Epithelial cell of proximal tubule (primary cell): ENCODE measurements at places on chromosomes 3 and 15.
A peak's percentile ranks its signal among the peaks of the same experiment; 100 is the strongest.

GRCh38 chr3:49593041-49593440 lies 38.8 kb downstream of the BSN start:
- DNase-seq, result no peak

DNA sequence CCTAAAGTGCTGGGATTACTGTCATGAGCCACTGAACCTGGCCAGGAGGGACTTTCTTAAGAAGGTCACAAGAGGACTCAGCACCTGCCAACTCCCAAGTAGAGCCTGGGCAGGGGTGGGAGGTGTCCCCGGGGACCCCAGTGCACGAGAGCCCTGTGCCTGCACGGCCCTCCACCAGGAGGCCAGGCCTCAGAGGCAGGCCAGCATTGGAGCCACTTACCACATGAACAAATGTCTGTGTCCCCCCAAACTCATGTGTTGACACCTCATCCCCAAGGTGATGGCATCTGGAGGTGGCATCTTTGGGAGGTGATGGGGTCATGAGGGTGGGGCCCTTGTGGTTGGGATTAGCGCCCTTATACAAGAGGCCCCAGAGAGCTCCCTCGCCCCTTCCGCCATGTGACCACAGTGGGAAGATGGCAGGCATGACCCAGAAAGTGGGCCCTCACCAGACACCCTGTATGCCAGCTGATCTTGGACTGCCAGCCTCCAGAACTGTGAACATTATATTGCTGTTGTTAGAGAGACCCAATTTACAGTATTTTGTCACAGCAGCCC lies 3.2 kb upstream of the RPUSD3 start:
- DNase-seq, result no peak

GRCh38 chr15:47139965-47140364 lies 577.3 kb upstream of the SEMA6D start:
- DNase-seq, result no peak

GRCh38 chr3:140438736-140439470 lies 239.0 kb upstream of the TRIM42 start:
- no peak for DNase-seq

- DNase-seq, result no peak
Observed at GRCh38 chr3:124826703-124827102, 60.5 kb downstream of the ITGB5 start.

GRCh38 chr3:126435456-126436315 lies 40.0 kb downstream of the ZXDC start:
- DNase-seq, result no peak

- no peak for DNase-seq
Observed at GRCh38 chr3:123684636-123685035, 99.8 kb upstream of the HACD2 start.

- no peak for DNase-seq
Observed at GRCh38 chr15:31977812-31978661, 52.3 kb upstream of the CHRNA7 start.

- DNase-seq, result peak; percentile 19
Observed at GRCh38 chr3:87167628-87168456, 59.3 kb upstream of the CHMP2B start.

- DNase-seq, result no peak
Observed at GRCh38 chr3:55620351-55621025, 133.4 kb upstream of the WNT5A start.

GRCh38 chr3:197298945-197299854 lies 788 bp upstream of the DLG1 start:
- no peak for DNase-seq

DNA sequence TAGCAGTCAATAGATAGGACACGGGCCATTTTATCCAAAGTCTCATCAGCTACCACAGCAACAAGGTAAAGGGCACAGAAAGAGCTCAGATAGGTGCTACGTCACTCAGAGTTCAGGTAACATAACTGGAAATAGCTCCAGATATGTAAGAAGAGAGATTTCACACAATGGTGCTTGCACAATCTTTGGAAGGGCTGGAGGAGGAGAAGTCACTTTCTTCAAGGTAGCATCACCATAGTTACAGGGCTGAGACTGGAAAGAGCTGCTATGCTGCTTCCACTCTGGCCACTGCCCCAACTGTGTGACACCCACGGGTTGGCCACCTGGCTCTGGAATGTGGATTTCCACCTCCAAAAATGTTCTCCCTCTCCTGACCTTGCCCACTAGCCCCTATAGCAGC lies 448.8 kb upstream of the THBS1 start:
- DNase-seq, result no peak

DNA sequence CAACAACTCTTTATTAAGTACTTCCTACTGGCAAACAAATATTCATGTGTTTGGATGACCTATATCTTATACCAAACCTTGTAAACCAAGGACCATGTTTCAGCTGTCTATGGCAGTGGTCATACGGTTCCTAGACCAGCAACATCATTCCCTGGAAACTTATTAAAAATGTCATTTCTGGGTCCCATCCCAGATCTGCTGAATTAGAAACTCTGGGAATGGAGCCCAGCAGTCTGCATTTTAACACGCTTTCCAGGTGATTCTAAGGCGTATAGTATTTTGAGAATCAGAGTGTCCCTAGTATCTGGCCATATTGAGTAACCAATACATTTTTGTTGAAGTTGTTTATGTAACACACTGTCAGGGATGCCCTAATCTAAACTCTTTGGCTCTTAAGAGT lies 363.4 kb upstream of the LRRC3B start:
- DNase-seq, result no peak

DNA sequence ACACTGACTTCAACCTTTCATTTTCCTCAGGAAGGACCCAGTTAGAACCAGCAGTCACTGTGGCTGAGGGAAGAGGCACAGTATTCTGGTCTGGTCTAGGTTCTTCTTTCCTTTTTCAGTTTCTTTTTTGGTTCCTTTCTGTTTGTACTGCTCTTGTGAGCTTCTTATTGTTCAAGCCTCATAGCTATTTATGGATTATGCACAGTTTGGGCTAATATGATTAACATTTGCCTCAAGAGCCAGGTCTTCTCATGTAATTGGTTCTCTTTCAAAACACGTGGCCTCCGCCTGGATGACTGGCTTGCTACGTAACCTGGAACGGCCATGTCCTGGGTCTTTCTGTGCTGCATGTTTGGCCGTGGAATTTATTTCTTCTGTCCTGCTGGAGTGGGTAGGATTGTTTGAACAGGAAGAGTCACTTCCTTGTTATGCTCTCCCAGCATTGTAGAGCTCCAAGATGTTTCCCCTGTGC lies 43.3 kb downstream of the RBMS3 start:
- no peak for DNase-seq

DNA sequence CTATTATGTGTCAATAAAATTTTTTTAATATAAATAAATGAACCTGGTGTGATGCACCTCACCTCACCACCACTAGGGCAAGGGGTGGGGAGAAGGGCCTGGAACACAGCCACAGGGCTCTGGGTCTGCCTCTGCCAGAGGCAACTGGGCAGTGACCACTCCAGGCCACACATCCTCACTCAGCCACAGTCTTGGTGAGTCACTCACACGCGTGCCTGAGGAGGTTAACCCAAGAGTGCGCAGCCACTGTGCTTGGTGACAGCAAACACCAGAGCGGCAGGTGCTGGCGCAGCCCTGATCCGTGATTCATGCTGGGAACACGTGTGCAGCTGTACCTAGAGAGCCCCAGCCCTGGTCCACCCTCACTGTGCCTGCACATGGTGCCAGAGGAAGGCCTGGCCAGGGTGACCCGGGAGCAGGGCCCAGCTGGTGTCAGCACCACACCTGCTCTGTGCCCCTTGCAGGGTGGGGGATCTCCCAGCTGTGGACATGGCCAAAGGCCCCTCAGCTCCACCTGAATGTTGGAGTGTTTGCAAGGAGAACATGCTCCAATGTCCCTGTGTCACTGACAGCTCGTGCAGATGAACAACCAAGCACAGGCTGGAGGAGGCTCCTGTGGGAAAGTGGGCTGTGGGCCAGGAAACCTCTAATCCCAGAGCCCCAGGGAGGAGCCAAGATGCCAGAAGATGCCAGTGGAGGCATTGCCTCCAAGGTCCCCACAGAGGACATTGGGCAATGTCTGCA lies 2.1 kb downstream of the SLC41A3 start:
- no peak for DNase-seq

DNA sequence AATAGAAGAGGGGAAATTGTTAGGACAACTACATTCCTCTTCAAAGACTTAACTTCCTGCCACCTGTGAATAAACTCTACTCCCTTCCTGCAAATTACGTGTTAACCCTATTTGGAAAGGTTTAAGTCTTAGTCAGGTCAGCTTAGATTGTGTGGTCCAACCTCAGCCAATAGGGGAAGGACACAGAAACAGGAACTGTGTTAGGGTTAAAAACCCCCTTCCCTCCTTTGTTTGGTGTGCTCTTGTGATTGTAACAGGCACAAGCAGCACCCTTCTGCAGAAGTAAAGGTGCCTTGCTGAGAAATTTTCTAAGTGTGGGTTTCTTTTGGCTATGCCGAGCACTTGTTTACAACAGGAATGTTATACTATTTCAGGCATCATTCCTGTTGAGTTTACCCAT lies 45.0 kb upstream of the FSTL1 start:
- no peak for DNase-seq

GRCh38 chr3:167125612-167126407 lies 254.3 kb downstream of the ZBBX start:
- DNase-seq, result no peak

GRCh38 chr3:19947549-19948225 lies 790 bp downstream of the RAB5A start:
- DNase-seq, result no peak

DNA sequence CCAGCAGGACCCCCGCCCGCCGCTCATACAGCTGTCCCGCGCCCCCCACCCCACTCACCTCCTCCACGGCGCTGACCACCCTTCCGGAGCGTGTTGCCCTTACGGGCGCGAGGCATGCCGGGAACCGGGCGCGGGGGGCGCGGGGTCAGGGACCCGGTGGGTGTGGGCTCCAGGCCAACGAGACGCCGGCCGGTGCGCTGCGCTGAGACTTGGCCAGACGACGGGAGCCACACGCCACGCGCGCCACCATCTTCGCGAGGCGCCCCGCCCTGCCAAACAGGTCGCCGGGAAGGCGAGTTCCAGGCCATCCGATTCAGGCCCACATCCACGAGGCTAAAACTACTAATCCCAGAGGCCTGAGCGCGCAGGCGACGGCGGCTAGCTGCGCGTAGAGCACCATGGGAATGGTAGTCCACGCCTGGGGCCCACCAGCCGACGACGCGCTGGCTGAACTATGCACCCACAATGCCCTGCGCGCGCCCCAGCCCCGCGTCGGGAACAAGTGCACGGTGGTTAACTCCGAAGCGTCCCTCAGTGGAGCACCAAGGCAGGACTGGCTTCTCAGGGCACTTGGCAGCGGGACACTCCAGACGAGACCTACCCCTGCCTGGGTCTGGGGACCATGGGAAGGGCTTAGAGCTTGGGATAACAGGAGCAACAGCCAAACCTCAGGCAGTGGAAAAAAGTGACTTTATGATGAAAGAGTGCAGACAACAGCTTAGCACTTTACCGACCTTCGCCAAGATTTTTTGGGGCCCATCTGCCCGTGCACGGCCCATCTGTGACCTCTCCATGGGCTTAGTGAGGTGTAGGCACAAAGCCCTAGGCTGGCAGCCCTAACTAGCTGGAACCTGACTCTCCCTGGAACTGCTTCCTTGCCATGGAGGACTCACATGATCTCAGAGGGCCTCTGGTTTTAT lies at the start of gene IFRD2:
Gene IFRD2, minus strand, starts transcription at position 271 of the 920 bp plus-strand sequence. Its CDS starts 155 bp downstream, at position 116.
- peak; percentile 77 for DNase-seq

DNA sequence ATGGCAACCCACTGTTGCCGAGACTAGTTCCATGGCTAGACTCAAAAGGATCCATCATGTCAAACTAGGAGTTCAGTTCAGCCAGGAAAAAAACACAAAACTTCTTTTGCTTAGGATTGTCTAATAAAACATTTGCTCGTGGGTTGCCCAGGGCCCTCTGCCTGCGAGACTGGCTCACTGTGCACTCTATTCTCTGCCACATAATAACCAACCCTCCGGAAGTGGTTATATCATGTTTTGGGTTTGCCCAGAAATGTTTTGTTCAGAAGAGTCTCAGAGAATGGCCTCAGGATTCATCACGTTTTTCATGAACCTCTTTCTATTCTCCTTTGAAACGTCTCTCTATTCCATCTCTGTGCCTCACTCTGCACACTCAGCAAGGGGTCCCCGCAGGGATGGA lies 216.1 kb downstream of the SV2B start:
- no peak for DNase-seq

DNA sequence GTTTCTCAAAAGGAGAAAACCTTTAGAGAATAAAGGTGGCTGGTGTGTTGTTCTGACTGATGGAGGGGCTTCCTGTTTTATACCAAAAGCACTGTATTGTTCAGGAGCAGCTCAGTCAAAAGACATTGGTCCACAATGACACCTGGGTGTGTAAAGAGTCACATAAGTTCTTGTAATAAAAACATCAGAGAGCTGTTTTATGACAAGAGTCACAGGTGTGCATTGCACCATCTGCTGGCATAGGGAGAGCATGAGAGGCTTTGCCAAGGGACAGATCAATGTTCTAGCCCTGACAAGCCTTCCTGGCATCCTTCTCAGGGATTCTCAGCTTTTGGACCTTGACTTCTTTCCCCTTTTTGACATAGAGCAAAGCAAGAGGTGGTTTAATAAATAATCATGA lies 20.4 kb downstream of the ARPP21 start:
- DNase-seq, result peak; percentile 30

DNA sequence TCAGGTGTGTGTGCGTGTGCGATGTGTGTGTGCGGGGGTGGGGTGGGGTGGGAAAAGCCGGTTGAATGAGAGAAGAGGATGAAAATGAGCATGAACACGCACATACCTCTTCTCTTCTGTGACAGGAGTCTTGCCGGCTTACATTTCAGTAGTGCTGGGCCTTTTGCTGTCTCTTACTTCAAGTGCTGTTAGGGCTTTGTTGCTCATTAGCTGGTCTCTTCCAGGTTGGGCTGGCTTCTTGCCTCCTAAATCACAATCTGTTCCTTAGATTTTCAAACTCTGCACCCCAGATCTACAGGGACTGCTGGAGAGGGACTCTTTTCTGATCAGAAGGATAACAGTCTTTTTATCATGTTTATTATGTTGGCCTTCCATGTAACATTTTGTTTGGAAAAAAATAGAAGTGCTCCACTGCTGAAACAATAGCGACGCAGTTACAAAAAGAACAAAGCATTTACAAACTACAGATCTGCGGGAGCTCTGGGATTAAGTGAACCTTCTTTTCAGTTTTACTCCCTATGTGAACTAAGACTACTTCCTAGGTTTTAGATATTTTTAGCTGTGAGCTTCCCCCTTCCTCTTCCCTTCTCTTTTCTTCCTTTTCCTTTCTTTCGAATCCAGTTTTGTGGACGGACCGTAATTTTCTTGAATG lies 48.5 kb downstream of the USP13 start:
- DNase-seq, result no peak

- no peak for DNase-seq
Observed at GRCh38 chr3:127711021-127711695, 38.4 kb downstream of the ABTB1 start.

- no peak for DNase-seq
Observed at GRCh38 chr3:14324224-14324944, 78.0 kb upstream of the SLC6A6 start.

- DNase-seq, result no peak
Observed at GRCh38 chr15:76861815-76862397, 43.2 kb downstream of the SCAPER start.
